SIG-M5 (cell line): ENCODE measurements at places on chromosomes 5 and 9.

DNA sequence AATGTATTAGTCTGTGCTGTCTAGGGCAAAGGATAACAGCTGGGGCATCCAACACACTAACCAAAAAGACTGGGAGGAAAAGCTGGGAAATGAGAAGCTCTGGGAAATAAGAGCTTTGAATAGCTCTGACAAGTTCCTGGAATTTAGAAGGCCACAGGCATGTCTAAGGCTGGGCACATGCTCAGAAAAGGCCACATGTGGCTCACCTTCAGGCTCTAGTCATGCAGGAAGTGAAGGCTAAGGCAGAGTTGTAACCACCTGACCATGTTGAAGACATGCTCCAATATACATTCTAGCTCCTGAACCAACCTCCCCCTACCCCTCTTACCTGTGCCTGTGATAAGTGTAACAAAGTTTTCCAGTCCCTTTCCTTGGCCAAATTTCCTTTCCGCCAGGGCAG lies 31.7 kb downstream of the CLTA start:
- DNase-seq: no peak

- no peak for DNase-seq
Observed at GRCh38 chr9:15426019-15426418, 3.3 kb downstream of the SNAPC3 start.

- DNase-seq: no peak
Observed at GRCh38 chr5:55072666-55073065, 29.8 kb upstream of the GZMA start.

DNA sequence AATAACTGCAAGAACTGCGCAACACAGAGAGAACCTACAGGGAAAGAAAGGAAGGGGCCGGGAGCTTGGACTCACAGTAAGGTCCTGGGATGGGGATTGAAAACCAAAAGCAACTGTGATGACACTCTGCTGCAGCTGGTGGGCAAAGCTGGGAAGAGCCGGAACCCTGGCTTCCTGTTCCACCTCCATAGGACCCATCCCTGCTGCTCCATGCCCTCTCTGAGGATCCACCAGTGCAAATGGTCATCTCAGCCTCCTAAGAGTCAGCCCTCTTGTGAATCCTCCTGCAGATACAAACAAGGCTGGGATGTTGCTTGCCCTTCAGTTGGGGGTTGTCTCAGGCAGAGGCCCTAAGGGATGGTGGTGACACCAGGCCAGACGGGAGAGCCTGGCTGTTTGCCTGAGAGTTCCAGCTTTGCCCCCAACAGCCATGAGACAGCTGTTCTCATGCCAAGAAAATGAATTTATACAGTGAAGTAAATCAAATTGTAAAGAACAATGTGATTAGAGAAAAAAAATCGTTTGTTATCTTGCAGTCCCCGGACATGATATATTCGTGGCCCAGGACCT lies 90.8 kb downstream of the TENT4A start:
- no peak for DNase-seq

GRCh38 chr5:15002791-15003190 lies 131.2 kb upstream of the ANKH start:
- DNase-seq: no peak
